WERI-Rb-1 (cell line): ENCODE measurements at places on chromosomes 4 and X.

GRCh38 chr4:21835712-21836111, 112.9 kb downstream of the KCNIP4 start:
- DNase-seq = no peak

DNA sequence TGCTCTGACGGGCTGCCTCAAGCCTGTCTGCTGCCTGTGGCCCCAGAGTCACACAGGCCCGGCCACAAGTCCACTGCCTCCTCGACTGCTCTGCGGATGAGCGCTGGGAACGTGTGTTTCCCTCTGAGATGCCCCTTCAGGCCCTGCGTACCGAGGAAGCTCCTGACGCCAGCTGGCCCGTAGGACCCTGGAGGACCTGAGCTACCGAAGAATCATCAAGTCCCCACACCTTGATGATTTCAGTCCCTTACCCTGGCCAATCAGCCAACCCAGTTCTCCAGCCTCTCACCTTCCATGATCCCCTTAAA, 96.6 kb upstream of the LRPAP1 start:
- DNase-seq = no peak

DNA sequence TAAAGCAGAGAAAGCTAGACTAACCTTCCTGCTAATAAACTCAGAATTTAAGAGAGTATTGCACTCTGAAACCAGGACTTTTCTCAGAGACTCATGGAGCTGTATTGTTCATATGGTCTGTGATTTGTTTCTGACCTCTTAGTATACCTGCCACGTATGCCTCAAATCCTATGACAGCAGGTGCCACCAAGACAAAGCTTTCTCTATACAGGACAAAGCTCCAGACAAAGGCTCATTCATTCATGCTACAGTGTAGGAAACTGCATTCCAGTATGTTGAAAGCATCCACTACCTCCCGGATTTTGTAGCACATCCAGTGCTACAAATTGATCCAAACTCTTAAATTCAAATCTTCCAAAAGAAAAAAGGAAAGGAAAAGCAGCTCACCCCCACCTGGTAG, 178.3 kb downstream of the CHIC2 start:
- no peak for DNase-seq

DNA sequence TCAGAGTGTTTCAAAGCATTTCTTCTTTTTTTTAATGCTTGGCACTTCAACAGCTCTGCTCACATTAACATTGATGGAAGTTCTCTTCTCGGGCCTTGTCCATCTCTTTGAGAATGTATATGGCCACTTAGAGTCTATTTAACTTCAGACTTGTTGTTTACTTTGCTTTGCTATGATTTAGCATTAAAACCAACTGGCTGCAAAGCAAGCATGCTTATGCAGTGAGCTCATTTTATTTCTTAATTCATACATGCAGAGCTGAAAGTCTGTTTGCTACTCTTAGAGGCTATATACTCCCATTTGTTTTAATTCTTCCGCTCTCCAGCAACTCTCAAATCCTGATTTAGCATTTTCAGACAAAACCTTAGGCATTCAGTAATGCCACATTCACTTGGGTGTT, 107.6 kb upstream of the PACRGL start:
- DNase-seq = no peak

DNA sequence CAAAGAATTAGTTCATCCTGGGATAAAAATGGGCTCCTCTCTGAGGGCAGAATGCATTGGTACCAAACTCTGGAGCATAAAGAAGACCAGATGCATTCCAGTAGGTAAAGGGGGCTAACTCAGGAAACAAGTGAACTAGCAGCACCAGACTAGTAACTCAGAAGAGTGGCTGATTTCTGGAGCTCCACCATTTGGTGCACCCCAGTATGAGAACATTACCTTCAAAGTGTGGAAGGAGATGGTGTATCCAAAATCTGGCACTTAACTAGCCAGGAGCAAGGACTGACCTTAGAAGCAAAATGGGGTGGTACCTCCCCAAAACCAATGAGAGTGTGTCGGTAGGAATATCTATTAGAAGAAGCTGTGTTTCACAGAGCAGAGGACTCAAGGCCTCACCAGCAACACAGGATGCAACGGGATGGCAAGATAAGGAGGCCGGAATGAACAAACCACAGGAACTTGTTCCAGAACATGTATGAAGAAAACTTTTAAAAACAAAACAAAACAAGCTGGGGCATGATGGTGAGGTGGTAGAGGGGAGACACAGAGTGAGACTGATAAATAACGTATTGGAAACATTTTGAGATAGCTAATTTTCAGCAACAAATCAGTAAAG, 142.3 kb downstream of the INPP4B start:
- DNase-seq = no peak

- no peak for DNase-seq
Measured at GRCh38 chr4:109589119-109589518, 29.1 kb downstream of the MCUB start.

DNA sequence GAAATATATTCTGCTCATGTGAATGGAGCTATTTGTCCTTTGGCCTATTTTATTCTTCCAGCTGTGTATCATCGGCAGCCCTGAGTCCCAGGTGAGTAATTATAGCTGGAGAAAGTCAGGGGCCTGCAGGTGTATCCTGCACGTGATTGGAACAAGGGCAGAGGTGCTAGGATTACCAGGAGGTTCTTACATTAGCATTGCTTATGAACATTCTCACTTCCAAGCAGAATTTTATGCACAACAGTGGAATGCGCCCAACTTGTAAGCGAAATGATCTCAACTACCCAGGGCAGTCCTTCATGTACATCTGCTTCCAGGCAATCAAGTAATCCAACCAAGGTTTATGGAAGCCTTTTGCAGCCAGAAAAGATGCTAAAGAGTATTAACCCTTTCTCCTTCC, 68.9 kb upstream of the NRK start:
- DNase-seq = no peak

- DNase-seq = no peak
Measured at GRCh38 chr4:2744576-2745270, 11.4 kb downstream of the TNIP2 start.

- no peak for DNase-seq
Measured at GRCh38 chrX:150240643-150240970, 122.5 kb upstream of the MAMLD1 start.

DNA sequence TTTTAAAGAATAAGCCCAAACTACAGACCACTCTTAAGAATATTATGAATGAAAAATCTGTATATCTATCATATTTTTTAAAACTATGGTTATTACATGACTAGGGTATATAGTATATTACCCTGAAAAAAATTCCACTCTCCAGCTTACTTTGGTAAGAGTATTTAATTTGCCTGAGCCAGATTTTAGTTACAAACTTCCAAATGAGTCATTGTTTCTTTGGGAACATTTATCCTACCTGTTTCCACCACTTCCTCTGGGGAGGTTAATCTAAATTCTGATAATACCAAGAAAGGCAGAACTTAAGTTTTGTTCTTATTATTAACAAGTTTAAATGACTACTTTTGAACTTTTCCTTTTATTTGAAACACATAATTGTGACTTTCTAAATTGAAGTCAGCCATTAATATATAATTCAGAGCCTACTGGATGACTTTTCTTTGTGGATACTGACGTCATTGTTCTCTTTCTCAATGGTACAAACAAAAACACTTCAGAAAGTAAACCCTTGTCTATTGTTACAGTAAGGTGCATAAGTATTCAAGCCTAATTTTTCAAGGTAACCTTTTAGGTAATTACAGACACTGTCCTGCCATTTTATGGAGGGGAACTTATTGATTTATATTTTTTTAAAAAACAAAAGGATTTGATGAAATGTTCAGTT, 135.6 kb upstream of the TLL1 start:
- no peak for DNase-seq

DNA sequence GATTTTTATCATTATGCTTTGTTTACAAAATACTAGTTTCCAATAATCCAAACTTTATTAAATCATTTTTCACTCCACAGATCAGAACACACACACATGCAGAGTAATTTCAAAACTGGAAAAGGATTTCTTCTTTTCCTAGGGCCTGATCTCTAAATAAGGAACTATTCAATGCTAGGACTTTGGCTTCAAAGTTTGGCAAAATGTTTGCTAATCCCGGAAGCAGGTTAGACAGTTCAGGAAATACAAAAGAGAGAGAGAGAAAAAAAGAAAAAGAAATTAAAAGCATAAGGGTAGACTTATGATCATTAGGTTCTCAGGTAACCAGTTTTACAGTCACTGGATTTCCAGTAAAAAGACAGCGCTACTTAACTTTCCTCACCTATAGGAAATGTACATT, 211.0 kb downstream of the DCLK2 start:
- no peak for DNase-seq

- no peak for DNase-seq
Measured at GRCh38 chr4:175166020-175166419, 247.9 kb downstream of the ADAM29 start.

DNA sequence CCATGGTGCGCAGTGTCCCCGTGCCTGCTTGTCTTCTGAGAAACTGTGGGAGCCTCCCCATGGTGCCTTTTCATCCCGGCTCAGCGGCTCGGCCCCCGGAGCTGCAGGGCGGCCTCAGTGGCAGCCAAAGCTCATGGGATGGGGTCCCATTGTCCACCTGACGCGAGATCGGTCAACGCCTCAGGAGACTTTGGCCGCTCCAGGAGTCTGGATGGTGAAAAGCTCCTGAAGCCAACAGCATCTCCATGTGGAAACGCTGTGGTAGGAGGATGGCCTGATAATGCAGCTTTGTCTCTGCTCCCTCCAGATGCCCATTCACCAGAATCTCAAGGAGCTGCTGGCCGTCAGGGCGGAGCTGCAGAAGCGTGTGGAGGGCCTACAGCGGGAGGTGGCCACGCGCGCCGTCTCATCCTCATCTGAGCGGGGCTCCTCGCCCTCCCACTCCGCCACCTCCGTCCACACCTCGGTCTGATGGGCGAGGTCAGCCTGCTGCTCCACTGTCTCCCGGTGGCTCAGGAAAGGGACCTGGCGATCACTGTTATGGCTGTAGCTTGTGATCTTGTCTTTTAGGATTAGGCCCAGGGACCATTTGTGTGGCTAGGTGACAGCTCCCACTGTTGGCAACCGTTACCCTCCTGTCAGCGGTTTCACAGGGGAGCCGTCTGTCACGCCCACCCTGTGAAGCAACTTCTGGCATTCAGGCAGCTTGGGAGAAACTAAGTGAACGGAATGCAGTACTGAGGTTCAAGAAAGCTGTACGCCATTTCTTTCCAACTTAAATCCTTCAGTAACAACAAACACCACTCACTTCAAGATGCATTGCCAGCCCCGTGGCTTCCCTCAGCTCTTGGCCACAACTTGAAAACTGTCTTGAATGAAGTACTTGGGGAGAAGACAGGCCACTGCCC, 69.3 kb downstream of the MTMR1 start:
- no peak for DNase-seq

DNA sequence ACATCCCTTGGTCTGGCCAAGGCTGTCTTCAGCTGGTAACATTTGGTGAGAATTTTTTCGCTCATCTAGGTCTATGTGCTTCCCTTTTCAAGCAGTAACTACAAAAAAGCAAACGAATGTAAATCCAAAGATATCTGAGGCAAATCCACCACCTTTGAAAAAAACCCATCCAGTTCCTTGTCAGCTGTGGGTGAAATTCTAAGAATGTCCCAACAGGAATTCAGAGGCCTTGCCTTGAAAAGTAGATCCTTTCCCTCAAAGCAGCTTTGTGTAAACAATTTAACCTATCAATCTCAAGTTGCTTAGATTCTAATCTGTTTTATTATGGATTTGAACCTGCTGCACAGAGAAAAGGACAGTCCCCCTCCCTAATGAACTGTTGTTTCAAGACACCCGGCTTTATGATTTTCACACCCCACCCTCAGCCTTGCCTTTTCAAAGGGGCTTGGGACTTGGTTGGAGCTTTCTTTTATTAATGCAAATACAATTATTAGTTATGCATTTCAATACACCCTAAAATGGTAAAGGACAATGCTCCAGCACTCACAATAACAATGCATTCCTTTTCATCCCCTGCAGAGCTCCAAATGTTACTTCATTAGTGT, 166.6 kb downstream of the LDB2 start:
- no peak for DNase-seq

- DNase-seq = no peak
Measured at GRCh38 chr4:69831646-69832325, 28.2 kb downstream of the SULT1E1 start.

- DNase-seq = peak; percentile 55
Measured at GRCh38 chr4:123406872-123407271, 10.3 kb downstream of the SPRY1 start.

GRCh38 chr4:160546201-160546600, 1443.3 kb downstream of the RAPGEF2 start:
- no peak for DNase-seq

DNA sequence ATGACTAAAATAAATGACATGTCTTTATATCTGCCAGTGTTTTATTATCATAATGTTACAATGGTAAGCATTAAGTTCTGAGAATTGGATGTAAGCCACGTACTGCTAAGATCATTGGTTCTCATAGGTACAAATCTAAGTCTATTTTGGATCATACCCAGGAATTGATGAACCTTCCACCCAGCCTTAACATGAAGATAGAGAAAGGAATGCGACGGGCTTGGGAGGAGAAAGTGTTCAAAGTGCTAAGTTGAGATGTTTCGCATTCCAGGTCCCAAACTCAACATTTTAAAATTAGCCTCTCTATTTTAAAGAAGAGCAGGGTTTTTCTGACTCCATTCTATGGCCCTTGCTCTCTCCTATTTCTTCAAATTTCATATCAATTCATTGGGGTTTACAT, 54.9 kb upstream of the FRAS1 start:
- DNase-seq = no peak

- DNase-seq = no peak
Measured at GRCh38 chrX:68232206-68232605, 201.1 kb downstream of the OPHN1 start.

DNA sequence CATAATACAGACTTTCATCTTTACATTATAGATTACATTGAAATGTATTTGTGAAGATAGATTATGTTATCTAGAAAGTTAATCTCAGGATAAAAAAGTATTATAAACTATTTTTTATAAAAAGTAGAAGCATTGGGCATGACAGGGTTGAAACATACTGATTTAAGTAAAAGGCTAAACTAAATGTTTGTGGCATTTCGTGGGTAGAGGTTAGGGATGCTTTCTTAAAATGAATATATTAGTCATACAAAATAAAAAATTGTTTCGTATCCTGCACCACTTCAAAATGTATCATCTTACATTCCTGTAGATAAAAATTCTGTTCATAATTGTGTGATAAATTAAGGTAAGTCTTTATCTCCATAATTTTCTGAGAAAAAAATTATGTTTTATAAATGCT, 603.6 kb downstream of the SPRY1 start:
- no peak for DNase-seq

GRCh38 chrX:2679534-2680485, 11.3 kb upstream of the CD99 start:
- no peak for DNase-seq

GRCh38 chrX:154840856-154841255, 6.4 kb upstream of the SMIM9 start:
- no peak for DNase-seq

DNA sequence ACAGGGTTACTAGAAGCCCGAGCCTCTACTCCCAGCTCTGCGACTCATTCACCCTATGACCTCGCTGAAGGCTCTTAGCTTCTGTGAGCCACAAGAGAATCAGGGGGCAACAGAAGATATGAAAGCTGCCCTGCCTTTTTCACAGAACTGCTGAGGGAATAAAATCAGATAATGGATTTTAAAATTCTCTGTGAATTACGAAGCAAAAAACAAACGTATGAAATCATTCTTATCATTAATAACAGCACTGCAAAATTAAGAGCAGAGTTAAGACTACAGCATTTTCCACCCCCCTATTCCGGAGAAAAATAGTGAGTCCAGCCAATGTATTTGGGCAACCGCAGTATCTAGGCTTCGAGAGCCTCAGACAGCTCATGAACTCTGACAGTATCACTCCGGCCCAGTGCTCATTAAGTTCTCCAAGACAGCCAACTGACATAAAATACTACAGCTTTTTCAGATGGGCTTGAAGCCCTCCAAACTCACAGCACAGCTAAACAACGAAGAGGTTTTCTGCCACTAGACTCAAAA, 33.4 kb downstream of the AFAP1 start:
- no peak for DNase-seq
